ENCODE measurements at places on chromosomes 5 and 9.

GRCh38 chr5:113036321-113036720 is 59.7 kb downstream of the DCP2 start:
- DNase-seq = no peak

DNA sequence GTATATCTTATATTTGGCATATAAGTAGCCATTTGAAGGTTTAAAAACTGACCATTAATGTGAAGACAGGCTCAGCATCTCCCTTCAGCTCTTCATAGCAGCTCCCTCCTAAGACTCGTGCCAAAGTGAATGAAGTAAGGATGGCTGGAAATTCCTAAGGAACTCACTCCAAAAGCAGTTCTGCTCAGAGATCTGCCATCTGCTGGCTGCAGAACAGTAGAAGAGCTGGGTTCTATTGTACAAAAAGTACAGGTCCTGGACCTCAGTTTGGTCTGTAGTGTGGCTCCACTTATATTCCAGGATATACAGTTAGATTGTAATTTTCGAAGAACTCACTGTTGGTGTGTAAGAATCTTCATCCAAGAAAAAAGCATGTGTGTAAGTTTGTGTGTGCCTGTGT is 104.9 kb upstream of the RUSC2 start:
- no peak for DNase-seq

- no peak for DNase-seq
Observed at GRCh38 chr5:94094793-94095441, 353.5 kb upstream of the POU5F2 start.

DNA sequence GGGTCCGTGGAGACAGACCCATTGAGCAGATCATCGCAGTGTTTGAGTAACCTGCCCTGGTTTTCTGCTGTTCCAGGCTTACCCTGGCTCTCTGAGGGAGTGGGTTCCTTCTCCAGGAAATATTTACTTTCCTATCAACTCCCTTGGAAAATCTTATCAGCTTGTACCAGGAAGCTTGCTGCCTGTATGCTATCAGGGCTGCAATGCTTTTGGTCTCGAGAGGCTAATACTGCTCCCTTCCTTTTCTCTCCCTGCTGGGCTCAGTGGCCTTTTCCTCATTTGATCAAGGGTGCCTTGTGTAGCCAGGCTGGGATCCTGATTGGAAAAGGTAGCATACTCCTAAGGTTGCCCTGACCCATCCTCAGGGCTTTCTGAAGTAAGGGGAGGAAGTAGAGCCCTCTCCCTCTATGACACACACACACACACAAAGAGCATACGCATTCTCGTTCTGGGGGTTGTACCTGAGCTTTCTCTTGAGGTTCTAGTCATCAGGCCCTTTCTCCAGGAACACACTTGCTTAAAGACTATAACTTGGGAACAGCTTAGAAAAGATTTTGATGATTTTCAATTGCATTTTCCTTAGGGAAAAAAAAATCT is 41.6 kb downstream of the CYSTM1 start:
- DNase-seq = no peak

DNA sequence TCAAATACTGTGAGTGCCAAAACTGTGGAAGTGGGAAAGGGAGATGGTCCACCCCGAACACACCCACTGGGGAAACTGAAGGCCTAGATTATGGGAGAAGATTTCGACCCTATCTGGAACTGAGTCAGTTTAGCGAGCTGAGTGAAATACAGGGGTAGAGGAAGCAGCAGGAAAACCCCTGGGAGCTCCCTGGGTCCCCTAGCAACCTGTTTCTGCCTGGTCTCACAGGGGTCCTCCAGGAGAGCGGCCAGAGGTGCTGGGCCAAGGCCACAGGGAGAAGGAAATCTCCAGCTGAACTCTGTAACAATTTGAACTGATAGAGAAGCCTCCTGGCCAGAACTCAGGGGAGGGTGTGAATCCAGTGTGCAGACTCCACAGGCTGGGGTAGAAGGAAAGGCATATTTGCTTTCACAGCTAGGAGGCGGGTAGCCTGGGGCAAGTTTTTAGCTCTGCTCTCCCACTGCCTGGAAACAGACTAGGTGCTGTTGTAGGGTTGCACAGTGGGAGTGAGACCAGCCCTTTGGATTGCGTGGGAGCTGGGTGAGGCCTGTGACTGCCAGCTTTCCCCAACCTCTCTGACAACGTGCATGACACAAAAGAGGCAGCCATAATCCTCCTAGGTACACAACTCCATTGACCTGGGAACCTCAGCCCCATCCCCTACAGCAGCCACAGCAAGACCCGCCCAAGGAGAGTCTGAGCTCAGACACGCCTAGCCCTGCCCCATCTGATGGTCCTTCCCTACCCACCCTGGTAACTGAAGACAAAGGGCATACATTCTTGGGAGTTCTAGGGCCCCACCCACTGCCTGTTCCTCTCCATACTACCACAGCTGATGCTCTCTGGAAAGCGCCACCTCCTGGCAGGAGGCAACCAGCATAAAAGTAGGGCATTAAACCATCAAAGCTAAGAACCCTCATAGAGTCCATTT is 78.8 kb upstream of the GPBP1 start:
- no peak for DNase-seq

GRCh38 chr9:130741024-130741305 is 47.4 kb downstream of the EXOSC2 start:
- no peak for DNase-seq

DNA sequence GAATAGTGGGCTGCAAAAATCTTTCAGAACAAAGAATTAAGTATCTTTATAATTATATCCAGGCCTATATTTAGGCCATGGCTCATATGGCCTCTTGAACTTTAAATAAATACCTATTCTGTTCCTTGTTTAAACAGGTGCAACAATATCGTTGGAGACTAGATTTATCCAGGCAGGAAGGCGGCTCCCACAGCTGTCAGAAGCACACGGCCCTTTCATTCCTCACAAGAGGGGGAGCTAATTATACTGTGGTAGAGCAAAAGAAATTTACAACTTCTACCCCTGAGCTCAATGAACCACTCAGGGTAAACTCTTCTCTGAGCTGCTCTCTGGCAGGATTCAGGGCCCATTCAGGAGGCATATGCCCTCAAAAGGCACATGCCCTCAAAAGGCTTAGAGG is 31.3 kb downstream of the TMEM174 start:
- DNase-seq = no peak

DNA sequence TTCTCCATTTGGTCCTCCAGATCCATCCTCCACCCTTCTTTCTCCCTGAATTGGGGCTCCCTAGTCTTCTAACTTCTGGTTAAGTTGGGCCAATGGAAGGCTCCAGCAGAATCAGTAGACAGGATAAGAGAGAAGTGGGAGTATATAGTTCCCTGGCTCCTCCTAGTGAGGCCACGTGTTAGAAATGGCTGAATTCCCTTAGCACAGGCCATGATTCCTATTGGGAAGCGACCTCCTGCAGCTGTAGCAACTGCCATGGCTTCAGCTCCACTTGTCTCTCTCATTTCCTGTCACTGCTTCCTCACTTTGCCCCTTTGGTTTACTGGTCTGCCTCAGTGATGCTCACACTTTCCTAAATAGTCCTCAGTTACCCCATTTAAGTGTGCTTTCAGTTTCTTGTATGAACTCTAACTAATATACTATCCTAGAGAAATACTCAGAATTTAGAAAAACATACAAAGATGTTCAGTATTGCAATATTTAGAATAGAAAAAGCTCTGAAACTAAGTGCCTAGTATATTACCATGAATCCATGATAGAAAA is 104.8 kb upstream of the SMARCA2 start:
- no peak for DNase-seq

- no peak for DNase-seq
Observed at GRCh38 chr5:7415587-7416535, 19.9 kb downstream of the ADCY2 start.

DNA sequence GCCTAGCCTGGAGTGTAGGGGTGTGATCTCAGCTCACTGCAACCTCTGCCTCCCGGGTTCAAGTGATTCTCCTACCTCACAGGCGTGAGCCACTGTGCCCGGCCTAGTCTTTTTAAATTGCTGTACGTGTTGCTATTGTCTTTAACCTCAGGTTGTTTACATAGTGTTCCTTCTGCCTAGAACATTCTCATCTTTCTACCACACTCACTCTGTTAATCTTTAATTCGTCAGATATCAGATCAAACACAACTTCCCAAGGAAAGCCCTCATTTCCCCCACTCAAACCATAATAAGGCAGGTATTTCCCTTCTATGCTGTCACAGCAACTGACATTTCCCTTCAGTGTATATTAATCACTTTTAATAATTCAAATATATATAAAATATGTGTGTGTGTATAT is 1310.0 kb upstream of the C9orf72 start:
- DNase-seq = no peak

DNA sequence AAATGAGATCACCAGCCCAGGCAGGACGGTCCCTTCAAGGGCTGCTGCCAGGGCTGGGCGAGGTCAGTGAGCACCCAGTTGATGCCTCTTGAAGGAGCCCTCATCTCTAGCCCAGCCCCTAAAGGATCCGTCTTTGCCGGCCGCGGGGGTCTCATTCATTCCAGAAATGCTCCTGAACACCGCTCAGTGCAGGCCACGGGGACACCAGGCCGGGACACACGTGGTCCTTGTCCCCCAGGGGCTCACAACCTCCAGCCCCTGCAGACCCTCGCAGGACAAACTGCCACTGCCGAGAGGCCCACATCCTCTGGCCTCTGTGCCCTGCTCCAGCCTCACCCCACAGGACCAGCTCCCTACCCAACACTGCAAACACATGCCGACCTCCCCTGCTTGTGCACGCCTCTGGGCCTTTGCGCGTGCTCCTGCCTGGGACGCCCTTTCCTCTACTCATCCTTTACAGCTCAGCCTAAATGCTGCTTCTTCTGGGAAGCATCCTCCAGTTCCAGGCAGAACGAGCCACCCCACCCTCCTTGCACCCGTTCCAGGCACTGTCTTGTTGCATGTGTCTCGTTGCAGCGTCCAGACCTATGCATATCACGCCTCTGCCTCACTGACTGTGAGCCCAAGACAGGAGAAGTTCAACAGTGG is 10.3 kb upstream of the LAMC3 start:
- no peak for DNase-seq

- no peak for DNase-seq
Observed at GRCh38 chr5:74069741-74070140, 443.7 kb downstream of the ARHGEF28 start.

- DNase-seq = no peak
Observed at GRCh38 chr9:69900406-69900805, 79.8 kb downstream of the CFAP95 start.

GRCh38 chr9:4386819-4387218 is 87.0 kb upstream of the GLIS3 start:
- DNase-seq = no peak

- no peak for DNase-seq
Observed at GRCh38 chr5:100824635-100825034, 78.4 kb downstream of the ST8SIA4 start.

DNA sequence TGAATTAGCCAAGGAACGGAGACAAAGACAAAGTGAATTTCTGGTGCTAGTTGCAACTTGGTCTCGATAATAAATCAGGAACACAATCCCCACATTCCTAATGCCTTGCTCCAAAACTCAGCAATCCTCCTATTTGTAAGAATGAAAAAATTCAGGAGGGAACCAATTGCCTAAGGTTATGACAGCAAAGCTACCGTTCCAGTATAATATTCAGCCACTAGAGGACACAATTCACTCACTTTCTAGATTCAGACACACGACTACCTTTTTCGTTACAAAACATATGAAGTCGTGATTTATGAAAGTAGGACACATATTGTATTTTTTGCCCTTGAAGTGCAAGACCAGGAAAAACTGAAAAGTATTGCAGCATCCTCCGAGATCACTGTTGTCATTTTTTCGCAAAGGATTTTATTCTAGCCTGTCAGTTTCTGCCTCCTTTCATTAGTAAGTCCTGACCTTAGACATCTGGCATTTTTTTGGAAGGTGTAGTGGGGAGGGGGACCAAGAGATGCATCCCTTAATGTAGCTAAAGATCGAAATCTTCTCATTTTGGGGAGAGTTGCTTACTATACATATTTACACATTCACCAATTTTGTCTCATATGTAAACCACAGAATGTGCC is 133.1 kb downstream of the DOCK8 start:
- no peak for DNase-seq

- DNase-seq = no peak
Observed at GRCh38 chr5:92002721-92003274, 619.7 kb upstream of the ARRDC3 start.

GRCh38 chr9:116313638-116314037 is 160.0 kb downstream of the PAPPA start:
- DNase-seq = no peak

GRCh38 chr9:69801989-69802388 is 18.6 kb upstream of the CFAP95 start:
- no peak for DNase-seq

GRCh38 chr9:136108648-136109266 is 9.9 kb downstream of the TMEM250 start:
- no peak for DNase-seq

DNA sequence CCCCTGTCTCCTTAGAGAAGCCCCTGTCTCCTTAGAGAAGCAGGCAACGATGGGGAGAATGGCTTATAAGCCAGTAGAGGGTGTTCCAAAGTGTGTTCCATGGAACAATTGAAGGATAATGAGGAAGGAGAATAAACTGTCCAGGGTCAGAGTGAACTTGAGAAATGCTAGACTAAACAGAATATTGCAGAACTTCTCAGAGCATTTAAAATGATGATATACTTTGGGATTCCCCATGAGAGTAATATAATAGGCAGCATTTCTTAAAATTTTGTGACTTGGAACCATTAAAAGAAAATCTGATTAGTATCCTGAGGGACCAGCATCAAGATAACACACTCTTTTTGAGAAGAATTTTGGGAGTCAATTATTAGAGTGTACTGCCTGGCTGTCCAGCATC is 116.8 kb downstream of the PBX3 start:
- no peak for DNase-seq

DNA sequence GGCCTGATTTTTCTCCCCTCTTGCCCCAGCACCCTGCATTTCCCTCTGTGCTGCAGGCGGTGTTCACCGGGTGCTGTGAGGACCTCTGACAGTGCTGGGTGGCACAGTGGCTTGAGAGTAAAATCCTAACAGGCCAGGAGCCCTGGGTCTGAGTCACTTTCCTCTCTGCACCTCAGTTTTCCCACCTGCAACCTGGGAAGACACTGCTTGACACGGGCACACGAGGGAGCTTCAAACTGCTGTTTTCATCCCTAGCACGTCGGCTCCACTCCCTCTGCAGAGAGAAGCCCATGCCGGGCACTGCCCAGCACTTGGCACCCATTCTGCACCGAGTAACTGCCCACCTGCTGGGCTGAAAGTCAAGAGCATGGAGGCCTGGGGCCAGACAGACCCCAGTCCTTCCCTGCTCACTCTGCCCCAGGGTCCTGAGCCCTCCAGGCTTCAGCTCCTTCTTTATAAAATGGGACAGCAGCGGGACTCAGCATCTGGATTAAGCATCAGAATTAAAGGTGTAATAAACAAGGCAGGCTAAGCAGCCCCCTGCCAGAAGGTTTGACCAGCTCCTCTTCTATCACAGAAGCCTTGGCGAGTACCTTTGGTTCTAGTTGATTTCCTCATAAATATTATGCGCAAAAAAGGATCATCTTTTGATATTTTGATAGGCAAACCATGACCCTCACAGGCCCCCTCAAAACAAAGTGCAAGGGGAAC is 5.2 kb downstream of the GFI1B start:
- DNase-seq = no peak

GRCh38 chr9:5110867-5111681 is 74.4 kb downstream of the INSL6 start:
- no peak for DNase-seq
